ENCODE measurements at places on chromosomes 2 and 18. TPM values are rescaled to one million over a fixed set of nuclear protein-coding genes. Genes with fewer than 3 reads are reported as not detected.

DNA sequence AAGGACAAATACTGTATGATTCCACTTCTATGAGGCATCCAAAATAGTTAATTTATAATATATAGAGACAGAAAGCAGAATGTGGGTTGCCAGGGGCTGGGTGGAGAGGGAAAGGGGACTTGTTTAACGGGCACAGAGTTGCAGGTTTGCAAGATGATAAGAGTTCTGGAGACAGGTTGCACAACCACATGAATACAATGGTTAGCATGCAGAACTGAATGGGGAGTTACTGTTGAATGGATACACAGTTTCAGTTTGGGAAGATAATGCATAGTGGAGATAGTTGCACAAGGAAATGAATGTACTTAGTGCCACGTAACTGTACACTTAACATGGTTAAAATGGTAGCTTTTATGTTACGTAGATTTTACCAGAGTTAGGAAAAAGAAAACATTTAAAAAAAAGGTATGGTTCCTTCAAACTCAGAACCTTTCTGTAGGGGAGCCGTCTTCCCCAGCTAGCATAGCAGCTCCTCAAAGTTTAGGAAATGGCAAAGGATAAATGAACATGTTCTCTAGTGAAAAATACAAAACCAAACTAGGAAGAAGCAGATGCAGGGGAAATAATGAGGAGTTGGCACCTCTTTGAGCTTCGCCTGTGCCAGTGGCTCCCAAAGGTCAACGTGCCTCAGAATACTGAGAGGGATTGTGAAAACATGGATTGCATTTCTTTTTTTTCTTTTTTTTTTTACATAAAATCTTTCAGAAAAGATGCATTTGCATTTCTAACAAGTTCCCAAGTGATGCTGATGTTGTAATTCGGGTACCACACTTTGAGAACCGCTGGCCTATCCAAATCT, 95.2 kb downstream of the ZCCHC2 start:
- no peak overlapping the region for H3K27ac ChIP-seq
- no peak overlapping the region for H3K4me3 ChIP-seq
- no peaks in the 10 kb centered on the region for H3K36me3 ChIP-seq
- H3K4me1 ChIP-seq = no peaks in the 10 kb centered on the region
- H3K27me3 ChIP-seq = peaks cover 42% of the 10 kb centered on the region

The KRTCAP3 gene
- total RNA-seq = 74.0 TPM

DNA sequence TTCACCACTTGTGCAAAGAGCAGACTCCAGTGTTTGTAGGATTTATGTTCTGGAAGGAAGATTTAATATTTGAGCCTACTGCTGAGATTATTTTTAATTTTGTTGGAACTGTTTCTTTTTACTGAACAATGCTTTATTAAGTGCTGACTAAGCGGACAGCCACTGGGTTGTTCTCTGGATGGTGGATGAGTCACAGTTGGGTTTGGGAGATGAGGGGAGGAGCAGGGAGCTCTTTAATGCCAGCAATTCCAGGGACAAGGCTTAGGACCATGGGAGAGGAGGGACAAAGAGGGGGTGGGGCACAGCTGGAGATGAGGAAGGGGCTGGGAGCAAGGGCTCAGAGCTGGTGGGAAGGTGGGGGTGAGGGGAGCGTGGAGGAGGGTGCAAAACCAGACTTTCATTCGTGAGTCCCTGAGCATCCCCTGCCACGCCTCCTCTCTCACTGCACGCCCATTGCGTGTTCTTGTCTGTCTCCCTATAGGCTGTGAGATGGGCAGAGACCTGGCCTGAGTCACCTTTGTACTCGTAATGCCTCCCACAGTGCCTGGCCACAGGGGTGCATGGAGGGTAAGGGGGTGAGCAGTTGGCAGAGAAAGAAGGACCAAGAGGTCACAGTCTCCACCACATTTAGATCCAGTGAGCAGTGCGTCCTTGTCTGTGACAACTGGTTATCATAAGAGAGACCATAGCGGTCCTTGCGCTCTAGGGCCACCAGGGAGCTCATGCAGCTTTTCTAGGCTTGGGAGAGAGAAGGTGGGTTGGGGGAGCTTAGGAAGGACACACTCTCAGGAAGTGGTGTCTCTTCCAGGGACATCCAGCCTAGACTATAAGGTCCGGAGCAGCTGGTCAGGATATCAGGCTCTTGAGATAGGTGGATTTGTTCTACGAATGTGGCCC, 18.4 kb downstream of the SLC4A3 start:
- H3K4me1 ChIP-seq = peaks cover 28% of the 10 kb centered on the region
- H3K4me3 ChIP-seq = no peak overlapping the region
- peaks cover 13% of the 10 kb centered on the region for H3K36me3 ChIP-seq
- DNase-seq = no peak
- H3K27ac ChIP-seq = no peak overlapping the region
- H3K27me3 ChIP-seq = no peaks in the 10 kb centered on the region

GRCh38 chr2:99651930-99652670, 162.3 kb upstream of the REV1 start:
- no peak overlapping the region for H3K4me3 ChIP-seq
- H3K27me3 ChIP-seq = peaks cover 80% of the 10 kb centered on the region
- H3K4me1 ChIP-seq = peaks cover 8% of the 10 kb centered on the region
- no peaks in the 10 kb centered on the region for H3K36me3 ChIP-seq
- DNase-seq = no peak
- H3K27ac ChIP-seq = no peak overlapping the region

GRCh38 chr18:24605444-24605843, 145.0 kb downstream of the HRH4 start:
- H3K27ac ChIP-seq = no peak overlapping the region
- peaks cover 84% of the 10 kb centered on the region for H3K27me3 ChIP-seq
- no peaks in the 10 kb centered on the region for H3K4me1 ChIP-seq
- no peaks in the 10 kb centered on the region for H3K36me3 ChIP-seq
- H3K4me3 ChIP-seq = no peak overlapping the region

DNA sequence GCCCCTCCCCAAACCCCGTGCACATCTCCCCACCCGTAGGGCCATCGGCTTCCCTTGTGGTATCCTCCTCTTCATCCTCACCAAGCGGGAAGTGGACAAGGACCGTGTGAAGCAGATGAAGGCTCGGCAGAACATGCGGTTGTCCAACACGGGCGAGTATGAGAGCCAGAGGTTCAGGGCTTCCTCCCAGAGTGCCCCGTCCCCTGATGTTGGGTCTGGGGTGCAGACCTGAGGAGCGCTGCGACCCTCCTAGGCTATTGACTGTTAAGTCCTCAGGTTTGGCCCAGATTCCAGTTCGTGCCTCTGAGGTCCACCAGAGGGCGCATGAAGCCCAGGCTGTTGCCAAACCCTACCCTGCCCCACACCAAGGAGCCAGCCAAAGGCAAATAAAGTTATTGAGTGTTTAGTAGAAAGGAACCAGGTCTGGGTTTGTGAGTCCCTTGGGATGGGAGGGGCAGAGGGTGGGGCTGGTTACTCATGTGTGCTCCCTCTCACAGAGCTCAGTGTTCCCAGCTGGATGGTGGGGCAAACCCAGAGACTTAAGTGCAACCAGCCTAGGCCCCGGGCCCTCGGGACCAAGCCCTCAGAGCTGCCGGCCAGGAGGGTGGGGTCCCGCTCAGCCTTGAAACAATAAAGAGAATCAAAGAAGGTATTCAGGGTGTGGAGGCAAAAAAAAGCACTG, 2.4 kb downstream of the PNKD start:
- no peak overlapping the region for H3K4me3 ChIP-seq
- H3K27ac ChIP-seq = peak overlapping the region; percentile 25
- H3K36me3 ChIP-seq = peaks cover 81% of the 10 kb centered on the region
- peaks cover 31% of the 10 kb centered on the region for H3K4me1 ChIP-seq

The DES gene
- total RNA-seq = not detected

DNA sequence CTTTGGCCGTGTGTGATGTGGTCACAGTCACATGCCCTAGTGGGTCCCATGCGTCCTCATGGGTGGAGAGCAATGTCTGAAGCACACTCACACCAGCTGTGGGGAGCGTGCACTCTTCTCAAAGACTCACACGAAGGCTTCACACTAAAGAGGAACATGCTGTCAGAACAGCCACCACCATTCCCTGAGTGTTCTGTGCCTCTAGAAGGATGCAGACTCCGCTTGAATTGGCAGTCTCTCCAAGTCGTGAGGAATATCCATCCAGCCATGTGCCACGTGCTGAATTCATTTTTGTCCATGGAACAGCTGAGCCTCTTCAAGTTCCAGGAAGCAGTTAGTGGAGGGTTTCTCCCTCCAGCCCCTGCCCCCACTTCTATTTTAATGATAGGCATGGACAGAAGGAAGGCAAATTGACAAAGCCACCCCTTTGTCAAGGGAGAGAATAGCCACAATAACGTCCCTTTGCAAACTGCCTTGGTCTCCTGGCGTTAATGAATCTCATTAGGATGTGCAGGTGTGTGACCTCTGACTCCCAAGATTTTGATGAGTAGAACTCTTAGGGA, 464.3 kb upstream of the ID2 start:
- DNase-seq = no peak
- H3K27ac ChIP-seq = no peak overlapping the region
- no peak overlapping the region for H3K4me3 ChIP-seq
- H3K4me1 ChIP-seq = no peaks in the 10 kb centered on the region
- no peaks in the 10 kb centered on the region for H3K36me3 ChIP-seq
- H3K27me3 ChIP-seq = no peaks in the 10 kb centered on the region

The BIRC6 gene
- total RNA-seq = 84.2 TPM

The DSG3 gene
- total RNA-seq = 1.8 TPM

GRCh38 chr2:166448106-166448505, 45.9 kb downstream of the SCN7A start:
- H3K27ac ChIP-seq = no peak overlapping the region
- no peaks in the 10 kb centered on the region for H3K36me3 ChIP-seq
- H3K4me1 ChIP-seq = no peaks in the 10 kb centered on the region
- no peak for DNase-seq

The FZD7 gene
- total RNA-seq = 11.3 TPM

DNA sequence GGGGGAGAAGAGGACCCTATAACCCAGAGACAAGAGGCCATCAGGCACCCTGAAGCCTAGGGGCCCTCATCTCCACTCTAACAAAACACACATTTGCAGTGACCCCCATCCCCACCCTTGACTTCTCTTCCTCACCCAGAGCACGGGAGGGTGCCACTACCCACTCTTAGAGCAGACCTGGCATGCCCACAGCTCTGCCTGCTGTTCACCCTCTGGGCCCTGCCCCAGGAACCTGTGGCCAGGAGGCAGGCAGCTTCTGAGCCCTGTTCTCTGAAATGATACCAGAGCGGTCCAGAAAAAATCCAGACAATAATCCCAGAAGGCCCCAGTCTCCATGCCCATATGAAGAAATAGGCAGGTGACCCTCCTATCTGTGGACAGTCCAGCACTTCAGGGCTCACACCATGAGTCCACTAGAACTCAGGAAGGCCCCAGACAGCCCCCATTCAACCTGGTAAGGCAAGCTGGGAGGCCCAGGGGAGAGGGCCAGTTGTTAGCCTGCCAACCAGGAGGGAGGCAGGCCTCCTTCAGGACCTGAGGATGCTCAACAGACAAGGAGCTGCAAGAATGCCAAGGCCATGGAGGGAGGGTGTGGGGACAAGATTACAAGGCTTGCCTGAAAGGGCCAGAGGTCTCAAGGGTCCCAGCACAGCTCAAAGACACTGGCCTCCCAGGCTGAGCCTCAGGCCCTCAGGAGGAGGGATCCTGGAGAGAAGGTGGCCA, 75.0 kb downstream of the TNS1 start:
- H3K4me3 ChIP-seq = no peak overlapping the region
- no peaks in the 10 kb centered on the region for H3K36me3 ChIP-seq
- no peaks in the 10 kb centered on the region for H3K4me1 ChIP-seq
- H3K27me3 ChIP-seq = peaks cover 72% of the 10 kb centered on the region
